Endodermal cell (in vitro differentiated cells): ENCODE measurements at places on chromosomes 11 and 22. TPM values are rescaled to one million over a fixed set of nuclear protein-coding genes. Genes with fewer than 3 reads are reported as not detected.

The RFPL2 gene
- 1.9 and 3.1 TPM in 2 replicates for total RNA-seq

The EIF3L gene
- total RNA-seq, result 453 to 502 TPM (median 469 TPM) in 3 replicates

The MMP27 gene
- not detected in 2 replicates for total RNA-seq

The GAL3ST1 gene
- total RNA-seq, result 21.7 and 26.4 TPM in 2 replicates

- no peaks in the 10 kb centered on the region for H3K27me3 ChIP-seq
- H3K36me3 ChIP-seq, result no peaks in the 10 kb centered on the region
- peak; percentile 48 for DNase-seq
- peak overlapping the region; percentile 88 for H3K4me3 ChIP-seq
Observed at GRCh38 chr22:40637183-40638150, 948 bp upstream of the MRTFA start.

DNA sequence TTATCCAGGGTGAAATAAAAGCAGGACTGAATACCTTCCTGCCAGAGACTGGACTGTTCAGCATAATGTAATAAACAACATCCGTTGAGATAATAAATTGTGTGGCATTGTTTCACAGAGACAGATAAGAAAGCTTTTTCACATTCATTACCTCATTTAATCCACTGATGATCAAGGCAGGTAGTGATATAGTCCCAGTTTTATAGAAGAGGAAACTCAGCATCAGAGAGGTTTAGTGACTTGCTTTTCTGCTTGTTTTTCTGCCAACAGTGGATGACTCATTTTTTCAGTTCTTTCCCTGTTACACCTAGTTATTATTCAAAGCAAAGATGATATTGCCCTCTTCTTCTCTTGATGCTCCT, 4.0 kb downstream of the MYO18B start:
- no peak overlapping the region for H3K4me3 ChIP-seq
- H3K27me3 ChIP-seq, result no peaks in the 10 kb centered on the region
- no peak overlapping the region for H3K27ac ChIP-seq
- no peaks in the 10 kb centered on the region for H3K36me3 ChIP-seq
- DNase-seq, result no peak
- H3K4me1 ChIP-seq, result peaks cover 6% of the 10 kb centered on the region

GRCh38 chr11:520428-521176, 13.6 kb upstream of the RNH1 start:
- H3K27ac ChIP-seq, result no peak overlapping the region
- H3K4me1 ChIP-seq, result no peaks in the 10 kb centered on the region
- no peak overlapping the region for H3K4me3 ChIP-seq
- no peaks in the 10 kb centered on the region for H3K36me3 ChIP-seq
- no peaks in the 10 kb centered on the region for H3K27me3 ChIP-seq

DNA sequence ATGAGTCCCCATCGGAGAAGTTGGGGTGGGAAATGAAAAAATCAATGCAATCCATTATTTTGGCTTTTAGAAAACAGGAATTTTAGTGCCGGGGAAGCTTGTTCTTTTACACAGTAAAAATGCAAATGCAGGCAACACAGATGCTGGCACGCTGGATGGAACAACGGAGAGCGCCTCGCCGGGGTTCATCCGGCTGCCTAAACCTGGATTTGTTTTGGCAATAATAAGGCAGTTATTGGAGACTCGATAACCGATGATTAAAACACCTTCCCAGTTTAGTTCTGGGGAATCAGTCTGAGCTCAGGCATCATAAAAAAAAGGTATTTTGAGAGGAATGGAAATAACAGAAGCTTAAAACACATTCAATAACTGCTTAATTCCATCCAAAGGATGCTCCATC, 2.9 kb downstream of the DSCAML1 start:
- no peaks in the 10 kb centered on the region for H3K36me3 ChIP-seq
- no peak for DNase-seq
- no peak overlapping the region for H3K27ac ChIP-seq
- H3K27me3 ChIP-seq, result peaks cover 88% of the 10 kb centered on the region
- no peak overlapping the region for H3K4me3 ChIP-seq
- no peaks in the 10 kb centered on the region for H3K4me1 ChIP-seq

DNA sequence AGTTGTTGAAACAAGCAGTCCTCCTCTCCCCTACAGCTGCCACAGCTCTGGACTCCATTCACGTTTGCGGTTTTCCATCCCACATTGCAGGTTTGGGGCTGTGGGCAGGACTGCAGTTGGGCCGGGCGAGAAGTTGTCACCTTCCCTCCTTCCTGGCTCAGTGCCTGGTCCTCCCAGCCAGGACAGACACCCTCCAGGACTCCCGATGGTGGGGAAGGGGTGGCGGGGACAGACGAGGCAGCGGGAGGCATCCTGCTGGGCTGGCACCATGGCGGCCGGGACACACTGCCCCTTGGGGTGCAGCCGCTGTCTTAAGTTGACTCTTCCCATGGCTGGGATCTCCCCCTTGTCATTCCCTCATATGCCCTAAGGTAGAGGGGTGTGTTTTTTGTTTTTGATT, 615.2 kb downstream of the BRD1 start:
- H3K4me3 ChIP-seq, result no peak overlapping the region
- no peak overlapping the region for H3K27ac ChIP-seq
- no peaks in the 10 kb centered on the region for H3K27me3 ChIP-seq
- no peaks in the 10 kb centered on the region for H3K4me1 ChIP-seq

- H3K4me1 ChIP-seq, result no peaks in the 10 kb centered on the region
- peaks cover 10% of the 10 kb centered on the region for H3K36me3 ChIP-seq
- H3K27me3 ChIP-seq, result no peaks in the 10 kb centered on the region
- H3K27ac ChIP-seq, result no peak overlapping the region
Observed at GRCh38 chr11:75302371-75302770, 49.1 kb downstream of the ARRB1 start.

- DNase-seq, result peak; percentile 88
- peaks cover 15% of the 10 kb centered on the region for H3K4me1 ChIP-seq
- no peak overlapping the region for H3K27ac ChIP-seq
- H3K36me3 ChIP-seq, result peaks cover 1% of the 10 kb centered on the region
Observed at GRCh38 chr11:11992257-11993212, 15.9 kb downstream of the DKK3 start.

DNA sequence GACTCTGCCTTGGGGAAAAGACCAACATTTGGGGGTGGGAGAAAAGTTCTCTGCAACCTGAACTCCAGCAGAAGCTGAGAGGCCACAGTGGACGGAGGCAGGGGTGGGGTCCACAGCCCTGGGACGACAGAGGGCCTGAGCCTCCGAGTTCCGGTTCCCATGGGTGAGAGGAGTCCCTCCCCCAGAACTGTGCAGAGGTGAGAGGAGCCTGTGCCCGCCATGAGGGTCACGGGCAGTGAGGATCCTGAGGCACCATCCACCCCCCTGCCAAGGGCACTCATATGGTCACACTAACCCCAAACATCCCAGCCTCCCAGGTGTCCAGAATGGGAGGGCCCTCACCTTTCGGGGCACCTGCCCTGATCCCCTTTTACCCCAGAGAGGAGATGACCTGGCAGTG, 30.5 kb downstream of the KIAA0930 start:
- no peak for DNase-seq
- H3K4me1 ChIP-seq, result peaks cover 9% of the 10 kb centered on the region
- H3K4me3 ChIP-seq, result no peak overlapping the region
- H3K27ac ChIP-seq, result no peak overlapping the region
- no peaks in the 10 kb centered on the region for H3K27me3 ChIP-seq

DNA sequence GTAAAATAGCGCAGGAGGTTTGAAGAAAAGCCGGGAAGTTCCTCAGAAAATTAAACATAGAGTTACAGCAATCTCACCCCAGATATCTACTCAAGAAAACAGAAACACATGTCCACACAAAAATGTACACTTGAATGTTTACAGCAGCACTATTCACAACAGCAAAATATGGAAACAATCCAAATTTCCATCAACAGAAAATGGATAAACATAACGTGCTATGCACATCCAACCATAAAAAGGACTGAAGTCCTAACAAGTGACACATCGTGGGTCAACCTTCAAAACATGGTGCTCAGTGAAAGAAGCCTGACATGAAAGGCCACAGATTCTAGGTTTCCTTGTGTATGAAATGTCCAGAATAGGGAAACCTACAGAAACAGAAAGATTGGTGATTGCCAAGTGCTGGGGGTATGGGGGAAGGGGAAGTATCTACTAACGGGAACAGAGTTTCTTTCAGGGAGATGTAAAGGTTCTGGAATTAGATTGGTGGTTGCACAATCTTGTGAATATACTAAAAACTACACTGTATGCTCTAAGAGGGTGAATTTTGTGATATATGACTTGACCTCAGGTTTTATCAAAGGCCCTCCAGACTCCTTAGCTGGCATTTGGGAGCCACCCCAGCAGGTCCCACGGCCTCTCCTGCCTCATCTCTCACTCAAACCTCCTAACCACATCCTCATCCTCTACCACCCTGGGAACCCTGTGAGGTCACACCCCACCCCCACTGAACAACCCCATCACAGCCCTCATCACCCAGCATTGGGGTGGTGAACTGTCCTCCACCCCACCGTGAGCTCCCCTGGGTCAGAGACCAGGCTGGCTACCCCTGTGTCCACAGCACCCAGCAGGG, 69.2 kb upstream of the PRR5 start:
- H3K27me3 ChIP-seq, result peaks cover 16% of the 10 kb centered on the region
- no peaks in the 10 kb centered on the region for H3K36me3 ChIP-seq
- no peaks in the 10 kb centered on the region for H3K4me1 ChIP-seq
- no peak overlapping the region for H3K27ac ChIP-seq
- no peak for DNase-seq

DNA sequence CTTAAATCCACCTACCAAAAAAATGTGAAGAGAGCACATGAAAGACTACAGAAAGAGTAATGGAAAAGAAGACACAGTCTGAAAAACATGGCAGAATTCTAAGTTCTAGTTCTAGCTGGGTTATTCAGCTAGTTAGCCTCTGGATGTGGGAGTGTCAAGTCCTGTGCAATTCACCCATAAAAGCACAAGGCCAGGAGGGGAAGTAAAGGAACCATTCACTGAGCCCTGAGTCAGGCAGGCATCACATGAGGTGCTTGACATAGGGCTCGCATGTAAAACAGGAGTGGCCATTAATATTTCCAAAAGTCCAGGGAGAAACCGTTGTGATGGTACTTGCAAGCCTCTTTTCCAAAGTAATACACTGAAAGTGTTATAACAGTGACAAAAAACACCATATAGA, 103.7 kb downstream of the GAB2 start:
- H3K4me3 ChIP-seq, result no peak overlapping the region
- no peaks in the 10 kb centered on the region for H3K36me3 ChIP-seq
- H3K4me1 ChIP-seq, result peaks cover 6% of the 10 kb centered on the region

- H3K4me1 ChIP-seq, result no peaks in the 10 kb centered on the region
- no peak overlapping the region for H3K4me3 ChIP-seq
- no peak overlapping the region for H3K27ac ChIP-seq
Observed at GRCh38 chr22:39545386-39546365, 13.1 kb upstream of the RPS19BP1 start.

GRCh38 chr11:129013737-129014475, 71.2 kb upstream of the TP53AIP1 start:
- H3K27me3 ChIP-seq, result no peaks in the 10 kb centered on the region
- H3K4me1 ChIP-seq, result no peaks in the 10 kb centered on the region
- no peak overlapping the region for H3K27ac ChIP-seq
- no peaks in the 10 kb centered on the region for H3K36me3 ChIP-seq
- no peak overlapping the region for H3K4me3 ChIP-seq

GRCh38 chr11:61115498-61116224, 13.4 kb downstream of the CD5 start:
- H3K4me3 ChIP-seq, result no peak overlapping the region
- no peaks in the 10 kb centered on the region for H3K27me3 ChIP-seq
- no peak for DNase-seq
- H3K4me1 ChIP-seq, result no peaks in the 10 kb centered on the region
- H3K36me3 ChIP-seq, result no peaks in the 10 kb centered on the region

DNA sequence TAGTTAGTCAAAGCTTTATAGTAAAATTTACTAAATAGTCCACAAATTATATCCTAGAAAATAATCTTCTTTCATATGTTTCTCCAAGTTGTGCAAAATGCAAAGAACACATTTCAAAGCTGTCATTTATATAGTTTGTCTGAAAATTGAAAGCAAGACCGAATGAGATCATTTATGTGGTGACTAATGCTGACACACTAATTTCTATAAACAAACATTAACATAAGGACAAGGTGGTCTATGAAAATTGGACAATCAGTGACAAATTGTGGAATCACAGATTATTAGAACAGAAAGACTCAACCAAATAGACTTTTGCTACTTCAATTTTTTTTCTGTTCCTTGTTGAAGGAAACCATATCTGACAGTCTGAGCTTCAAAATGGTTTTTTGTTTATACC, 1056.1 kb downstream of the LRRC4C start:
- no peak overlapping the region for H3K27ac ChIP-seq
- no peak overlapping the region for H3K4me3 ChIP-seq
- H3K36me3 ChIP-seq, result no peaks in the 10 kb centered on the region
- H3K4me1 ChIP-seq, result no peaks in the 10 kb centered on the region
- no peaks in the 10 kb centered on the region for H3K27me3 ChIP-seq

GRCh38 chr22:42704896-42705295, 15.8 kb downstream of the A4GALT start:
- DNase-seq, result no peak
- no peaks in the 10 kb centered on the region for H3K27me3 ChIP-seq
- H3K4me3 ChIP-seq, result no peak overlapping the region

DNA sequence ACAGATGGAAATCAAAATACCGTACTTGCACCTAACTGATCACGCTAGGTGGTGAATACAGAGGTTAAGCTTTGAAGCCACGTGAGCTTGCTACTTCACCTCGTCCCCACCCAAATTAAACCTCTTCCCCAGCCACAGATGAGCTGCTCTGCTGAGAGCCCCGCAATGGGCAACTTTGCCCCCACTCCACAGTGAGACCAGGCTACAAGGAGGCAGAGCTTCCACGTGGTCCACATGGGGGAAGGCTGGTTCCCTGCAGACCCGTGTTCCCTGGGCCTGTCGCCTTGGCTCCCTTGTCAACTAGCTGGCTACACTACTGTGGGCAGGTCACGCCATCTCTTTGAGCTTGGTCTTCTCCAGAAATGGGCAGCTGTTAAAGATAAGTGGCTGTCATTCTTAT, 10.9 kb downstream of the CD5 start:
- H3K4me3 ChIP-seq, result no peak overlapping the region
- no peak for DNase-seq
- no peaks in the 10 kb centered on the region for H3K27me3 ChIP-seq
- H3K4me1 ChIP-seq, result no peaks in the 10 kb centered on the region
- H3K27ac ChIP-seq, result no peak overlapping the region

DNA sequence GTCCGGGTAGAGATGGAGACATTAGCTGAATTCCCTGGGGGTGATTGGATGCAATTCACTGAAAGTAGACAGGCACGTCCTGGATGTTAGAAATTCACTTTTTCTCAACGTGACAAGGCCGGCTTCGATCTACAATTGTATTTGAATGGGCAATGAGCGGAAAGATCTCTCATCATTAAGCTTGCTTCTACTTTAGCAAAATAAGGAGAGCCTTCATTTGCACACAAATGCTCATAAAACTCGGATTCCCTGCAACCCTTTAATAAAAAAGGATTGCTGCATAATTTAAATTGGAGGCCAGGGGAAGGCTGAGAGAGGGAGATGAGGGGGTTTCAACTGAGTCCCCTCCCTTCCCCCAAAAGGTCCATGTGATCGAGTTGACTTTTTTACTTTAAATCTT, 10.6 kb upstream of the PAX6 start:
- peaks cover 4% of the 10 kb centered on the region for H3K4me1 ChIP-seq

DNA sequence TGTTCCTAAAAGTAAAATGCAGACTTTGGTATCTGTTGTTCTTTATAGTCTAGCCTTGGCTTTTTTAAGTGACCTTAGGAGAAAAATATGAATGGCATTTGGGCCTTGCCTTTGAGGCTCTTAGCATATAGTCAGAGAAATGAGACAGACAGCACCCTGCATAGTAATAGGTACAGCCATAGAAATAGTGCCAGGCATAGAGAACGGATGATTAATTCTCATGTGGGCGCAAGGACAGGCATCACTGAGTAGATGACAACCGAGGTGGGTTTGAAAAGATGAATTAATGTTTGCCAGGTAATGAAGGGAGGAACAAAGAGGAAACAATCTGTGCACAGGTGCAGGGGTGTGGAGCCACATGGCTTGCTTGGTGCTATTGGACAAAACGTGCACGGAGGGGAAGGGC, 90.5 kb downstream of the BMAL1 start:
- no peaks in the 10 kb centered on the region for H3K36me3 ChIP-seq
- peaks cover 7% of the 10 kb centered on the region for H3K4me1 ChIP-seq
- H3K27ac ChIP-seq, result no peak overlapping the region
